Vagina (tissue), 2 donors: ENCODE measurements at places on chromosomes 4 and X.

DNA sequence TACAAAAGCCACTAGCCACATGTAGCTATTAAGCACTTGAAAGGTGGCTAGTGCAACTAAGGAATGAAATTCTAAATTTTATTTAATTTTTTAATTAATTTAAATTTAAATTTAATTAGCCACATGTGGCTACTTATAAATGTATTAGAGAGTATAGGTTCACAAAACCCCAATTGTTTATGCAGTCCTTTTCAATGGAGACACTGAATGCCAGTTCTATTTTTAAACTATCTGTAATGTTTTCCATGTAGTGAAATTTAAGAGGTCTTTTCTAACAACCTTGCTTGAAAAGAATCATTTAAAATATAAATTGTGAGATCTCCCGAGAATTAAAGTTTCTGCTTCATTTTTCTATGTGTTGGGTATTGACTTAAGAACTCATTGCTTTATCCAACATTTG lies 153.0 kb downstream of the REELD1 start:
- DNase-seq = no peak

GRCh38 chrX:40933132-40933705 lies 152.0 kb upstream of the USP9X start:
- DNase-seq = no peak

- no peak for DNase-seq
Observed at GRCh38 chrX:25022499-25023325, 6.9 kb upstream of the ARX start.

GRCh38 chr4:144338148-144338547 lies 197.6 kb upstream of the GYPA start:
- no peak for DNase-seq

DNA sequence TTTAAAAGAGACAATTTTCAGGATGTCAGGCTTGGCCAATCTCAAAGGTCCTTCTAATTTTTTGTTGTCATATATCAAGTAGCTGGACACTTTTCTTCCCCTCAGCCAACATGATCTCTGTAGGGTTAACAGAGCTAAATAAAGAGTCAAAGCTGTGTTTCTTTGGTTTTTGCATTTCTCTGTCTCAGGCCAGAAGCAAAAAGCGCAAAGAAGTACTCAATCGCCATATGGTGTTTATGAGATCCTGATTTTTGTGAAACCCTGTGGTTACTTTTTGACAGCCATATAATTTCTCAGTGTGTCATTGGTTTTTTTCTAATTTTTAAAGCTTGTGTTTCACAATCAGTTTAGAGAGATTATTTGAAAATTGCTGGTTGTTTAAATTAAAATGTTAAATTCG lies 111.9 kb downstream of the MAPK10 start:
- DNase-seq = no peak

- DNase-seq = no peak
Observed at GRCh38 chr4:37381040-37381668, 136.6 kb downstream of the NWD2 start.

- no peak for DNase-seq
Observed at GRCh38 chr4:41532882-41533281, 5.1 kb upstream of the LIMCH1 start.

GRCh38 chr4:2333356-2333841 lies 71.5 kb upstream of the MXD4 start:
- no peak for DNase-seq

- DNase-seq = no peak
Observed at GRCh38 chr4:111761531-111761930, 383.7 kb upstream of the FAM241A start.

- no peak for DNase-seq
Observed at GRCh38 chrX:48792219-48792618, 5.8 kb downstream of the GATA1 start.

GRCh38 chr4:123121241-123121907 lies 199.0 kb upstream of the NUDT6 start:
- no peak for DNase-seq

DNA sequence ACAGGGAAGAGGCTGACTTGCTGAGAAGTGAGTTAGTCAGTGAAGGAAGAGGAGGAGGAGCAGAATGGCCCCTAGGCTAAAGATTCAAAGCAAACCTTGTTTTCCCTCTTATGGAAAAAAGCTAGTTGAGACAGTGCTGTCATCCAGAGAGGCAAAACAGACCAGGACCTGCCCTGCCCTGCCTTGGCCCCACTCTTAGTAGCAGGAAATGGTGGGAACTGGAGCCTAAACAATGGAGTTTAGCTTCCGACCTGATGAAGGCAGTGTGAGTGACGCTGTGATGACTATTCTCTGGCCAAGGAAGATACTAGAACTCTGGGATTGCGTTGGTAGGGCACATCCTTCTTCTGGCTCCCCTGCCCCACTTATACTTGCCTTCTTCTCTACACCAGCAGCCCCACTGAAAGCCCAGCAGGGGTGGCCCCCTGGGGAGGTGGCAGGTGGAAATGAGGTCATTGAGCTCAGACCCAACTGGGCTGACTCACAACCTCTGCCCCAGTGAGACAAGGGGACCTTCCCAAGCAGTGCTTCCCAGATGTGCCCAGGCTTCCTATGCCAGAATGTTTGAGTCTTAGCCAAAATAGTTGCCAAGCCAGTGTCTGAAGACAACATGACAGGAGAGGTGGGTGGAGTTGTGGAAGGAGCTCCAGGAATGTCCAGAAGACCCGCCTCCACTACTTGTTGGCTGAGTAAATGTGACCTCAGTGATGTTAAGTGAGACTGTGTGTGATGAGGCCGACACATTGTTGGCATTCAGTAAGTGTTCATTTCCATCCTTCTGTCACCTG lies 38.8 kb downstream of the MSN start:
- DNase-seq = no peak

DNA sequence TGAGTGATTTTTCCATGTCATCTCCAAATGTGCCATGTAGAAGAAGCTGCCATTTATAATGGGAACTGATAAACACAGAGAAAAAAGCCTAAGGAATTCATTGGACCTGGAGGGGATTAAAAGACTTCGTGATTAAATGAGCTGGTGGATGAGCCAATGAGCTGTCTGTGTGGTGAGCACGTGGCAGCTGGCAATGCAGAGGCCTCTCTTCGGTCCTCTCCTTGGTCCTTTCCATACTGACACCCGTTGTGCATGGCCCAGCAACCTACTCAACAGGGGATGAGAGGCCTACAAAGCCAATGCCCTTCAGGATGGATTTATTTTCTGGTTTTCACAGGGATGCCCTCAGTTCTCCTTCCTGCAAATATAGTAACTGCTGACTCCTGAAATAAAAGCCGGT lies 87.7 kb upstream of the STS start:
- DNase-seq = no peak

DNA sequence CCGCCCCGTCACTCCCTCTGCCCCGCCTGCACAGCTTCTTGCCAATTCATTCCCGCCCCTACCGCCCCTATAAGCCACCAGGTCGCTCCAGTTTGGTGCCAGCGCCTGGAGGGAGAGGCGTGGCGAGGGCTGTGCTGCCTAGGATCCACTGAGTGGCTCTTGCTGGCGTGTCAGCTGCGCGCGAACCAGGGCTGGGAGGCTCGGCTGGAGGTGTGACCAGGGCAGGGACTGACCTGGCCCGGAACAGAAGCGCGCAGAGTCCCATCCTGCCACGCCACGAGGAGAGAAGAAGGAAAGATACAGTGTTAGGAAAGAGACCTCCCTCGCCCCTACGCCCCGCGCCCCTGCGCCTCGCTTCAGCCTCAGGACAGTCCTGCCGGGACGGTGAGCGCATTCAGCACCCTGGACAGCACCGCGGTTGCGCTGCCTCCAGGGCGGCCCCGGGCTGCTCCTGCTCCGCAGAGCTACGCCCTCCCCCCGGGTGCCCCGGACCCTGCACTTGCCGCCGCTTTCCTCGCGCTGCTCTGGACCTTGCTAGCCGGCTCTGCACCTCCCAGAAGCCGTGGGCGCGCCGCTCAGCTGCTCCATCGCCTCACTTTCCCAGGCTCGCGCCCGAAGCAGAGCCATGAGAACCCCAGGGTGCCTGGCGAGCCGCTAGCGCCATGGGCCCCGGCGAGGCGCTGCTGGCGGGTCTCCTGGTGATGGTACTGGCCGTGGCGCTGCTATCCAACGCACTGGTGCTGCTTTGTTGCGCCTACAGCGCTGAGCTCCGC lies at the start of gene GPR78:
GPR78 (plus strand) TSS at position 72 of the 773 bp plus-strand sequence; CDS start at position 663, 591 bp downstream.
- DNase-seq = no peak

GRCh38 chr4:1749370-1749769 lies 28.0 kb downstream of the TACC3 start:
- no peak for DNase-seq

GRCh38 chr4:24164054-24164693 lies 274.3 kb upstream of the PPARGC1A start:
- DNase-seq = no peak

- DNase-seq = no peak
Observed at GRCh38 chrX:101491943-101492342, 6.7 kb downstream of the ARMCX4 start.

GRCh38 chr4:173367285-173367684 lies 3.5 kb upstream of the SAP30 start:
- no peak for DNase-seq

DNA sequence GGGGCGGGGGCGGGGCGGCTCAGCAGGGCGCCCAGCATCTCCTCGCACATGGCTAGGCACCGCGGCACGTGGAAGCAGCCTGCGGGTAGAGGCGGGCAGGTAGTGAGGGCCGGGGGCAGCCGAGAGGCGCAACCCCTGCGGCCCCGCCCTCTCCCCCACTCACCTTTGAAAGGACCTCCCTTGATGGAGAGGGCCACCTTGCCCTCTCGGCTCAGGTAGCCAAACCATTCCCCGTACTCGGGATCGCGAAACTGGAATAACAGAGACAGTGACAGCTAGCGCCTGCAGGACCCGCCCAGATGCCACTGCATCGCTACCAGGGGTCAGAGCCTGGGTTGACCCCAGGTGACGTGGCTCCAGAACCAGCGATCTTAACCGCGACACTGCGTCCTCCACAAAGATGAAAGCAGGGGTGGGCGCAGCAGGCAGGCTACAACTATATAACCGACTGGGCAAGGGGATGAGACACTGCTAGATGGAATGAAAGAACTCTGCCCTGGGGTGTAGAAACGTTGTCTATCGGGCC lies 552 bp upstream of the NAA10 start:
- no peak for DNase-seq

DNA sequence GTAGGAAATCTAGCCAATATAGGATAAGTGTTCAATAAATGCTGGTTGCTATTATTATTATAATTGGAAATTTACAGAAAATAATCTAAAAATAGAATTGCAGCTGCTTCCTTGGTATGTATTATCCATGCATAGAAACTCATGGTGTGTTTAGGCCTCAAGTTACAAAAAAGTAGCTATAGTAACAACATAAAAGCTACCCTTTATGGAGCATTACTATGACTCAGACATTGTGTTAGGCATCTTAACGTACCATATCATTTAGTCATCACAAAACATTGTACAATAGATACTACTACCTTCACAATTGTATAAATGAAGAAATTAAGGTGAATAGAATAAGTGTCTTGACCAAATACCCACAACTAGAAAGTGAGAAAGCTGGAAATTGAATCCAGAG lies 126.9 kb upstream of the NRK start:
- no peak for DNase-seq

DNA sequence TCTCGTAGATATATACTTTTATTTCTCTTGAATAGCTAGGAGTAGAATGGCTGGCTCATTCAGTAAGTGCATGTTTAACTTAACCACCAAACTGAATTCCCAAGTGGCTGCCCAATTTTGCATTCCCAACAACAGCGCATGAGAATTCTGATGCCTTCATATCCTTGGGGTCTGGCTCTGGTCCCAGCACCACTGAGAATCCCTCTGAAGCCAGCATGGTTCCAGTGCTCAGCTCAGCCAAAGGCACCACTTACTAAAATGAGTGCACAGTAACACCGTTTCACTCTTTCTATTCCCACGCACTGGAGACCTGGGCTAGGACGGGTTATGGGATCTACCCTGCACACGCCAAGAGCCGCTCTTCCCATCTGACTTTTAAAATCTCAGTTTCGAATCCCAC lies 60.4 kb downstream of the CASP3 start:
- no peak for DNase-seq

- no peak for DNase-seq
Observed at GRCh38 chr4:18627447-18628005, 606.0 kb upstream of the LCORL start.

GRCh38 chr4:13285336-13285735 lies 198.8 kb downstream of the RAB28 start:
- DNase-seq = no peak

DNA sequence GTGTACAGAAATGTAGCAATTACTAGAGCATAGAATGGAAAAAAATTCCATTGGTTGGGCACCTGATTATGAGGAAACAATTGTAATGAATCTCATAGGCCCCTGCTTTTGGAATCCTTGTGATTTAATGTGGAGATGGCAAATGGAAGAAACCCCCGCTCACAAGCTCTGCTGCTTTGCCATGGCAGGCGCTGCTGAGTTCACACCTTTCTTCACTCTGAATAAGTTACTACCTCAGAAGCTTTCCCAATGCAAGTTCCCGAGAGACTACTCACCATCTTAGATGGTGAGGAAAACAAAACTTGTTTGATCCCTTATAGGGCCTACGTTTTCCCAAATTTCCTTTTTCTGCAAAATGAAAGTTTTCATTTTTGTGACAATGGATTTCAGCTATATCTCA lies 266.6 kb upstream of the TAPT1 start:
- DNase-seq = no peak

GRCh38 chr4:102564399-102565059 lies 63.4 kb downstream of the NFKB1 start:
- no peak for DNase-seq

DNA sequence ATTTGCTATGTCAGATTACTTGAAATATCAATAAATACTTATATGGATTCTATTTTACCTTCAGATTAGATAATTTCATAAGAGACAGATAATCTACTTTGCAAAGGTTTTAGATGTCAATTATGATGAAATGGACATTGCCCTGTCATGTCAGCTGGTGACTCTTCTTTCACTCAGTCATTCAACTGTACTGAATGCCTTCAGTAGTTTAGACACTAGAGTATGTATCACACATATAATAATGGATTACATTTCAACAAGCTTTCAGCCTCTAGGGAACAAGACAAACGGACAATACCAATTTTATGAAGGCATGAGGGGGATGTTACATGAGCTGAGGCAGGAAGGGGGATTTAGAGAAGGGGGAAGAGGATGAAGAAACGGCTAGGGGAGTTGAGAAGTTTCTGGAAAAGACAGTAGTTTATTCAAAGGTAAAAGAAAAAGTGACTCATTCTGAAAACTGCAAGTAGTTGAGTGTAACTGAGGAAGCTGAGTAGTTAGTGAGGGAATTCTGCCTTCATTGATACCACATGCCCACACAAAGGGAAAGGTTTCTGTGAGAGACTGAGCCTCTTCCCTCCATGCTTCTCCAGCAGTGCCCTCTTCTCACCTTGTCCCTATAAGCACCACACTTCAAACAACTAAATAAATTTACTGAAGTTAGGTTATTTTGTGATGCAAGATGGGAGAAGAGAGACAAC lies 25.7 kb downstream of the SLC9B2 start:
- DNase-seq = no peak
